HCT116 (cell line): ENCODE measurements at places on chromosomes 7 and 10. TPM values are rescaled to one million over a fixed set of nuclear protein-coding genes. Genes with fewer than 3 reads are reported as not detected.

DNA sequence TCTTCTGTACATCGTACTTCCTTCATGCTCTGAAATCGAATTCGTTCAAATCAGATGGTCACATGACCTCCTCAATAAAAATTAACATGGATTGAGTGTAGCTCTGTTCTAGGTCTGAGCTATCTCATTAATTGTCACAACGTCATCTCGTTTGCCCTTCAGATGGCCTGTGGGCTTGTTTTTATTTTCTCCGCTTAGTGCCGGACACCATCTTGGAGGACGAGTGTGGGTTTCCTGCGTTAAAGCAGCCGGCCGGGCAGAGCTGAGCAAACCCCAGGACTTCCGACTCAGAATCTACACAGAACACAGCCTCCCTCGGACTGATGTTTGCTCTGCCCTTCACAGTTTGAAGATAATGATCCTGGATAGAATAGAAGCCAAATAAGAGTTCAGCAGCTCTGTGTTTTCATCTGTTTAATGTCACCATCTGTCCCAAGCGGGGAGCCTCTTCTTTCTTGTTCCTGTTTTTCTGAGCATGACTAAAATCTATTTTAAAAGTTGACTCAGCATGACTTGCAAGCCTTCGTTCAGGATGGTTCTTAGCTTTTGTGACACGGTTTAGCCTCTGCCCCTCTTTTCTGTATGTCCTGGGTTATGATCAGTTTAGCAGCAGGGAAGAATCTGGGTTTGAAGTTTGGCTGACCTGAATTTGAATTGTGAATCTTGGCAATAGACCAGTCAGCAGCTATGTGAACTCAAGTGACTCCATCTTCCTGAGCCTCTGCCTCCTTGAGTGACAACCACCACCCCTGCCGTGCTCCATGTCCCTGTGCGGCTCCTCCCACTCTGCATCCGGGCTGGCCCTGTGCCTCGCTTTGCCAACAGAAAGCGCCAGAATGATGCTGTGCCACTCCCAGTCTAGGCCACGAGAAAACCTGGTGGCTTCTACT lies 30.6 kb upstream of the GALNTL5 start:
- DNase-seq, result no peak
- no peak overlapping the region for H3K27ac ChIP-seq
- H3K4me3 ChIP-seq, result no peak overlapping the region
- no peaks in the 10 kb centered on the region for H3K36me3 ChIP-seq
- no peaks in the 10 kb centered on the region for H3K4me1 ChIP-seq

- peaks cover 4% of the 10 kb centered on the region; the same call in 1 of the 2 replicates for H3K4me1 ChIP-seq
- H3K4me3 ChIP-seq, result no peak overlapping the region
- no peak for DNase-seq
- H3K36me3 ChIP-seq, result no peaks in the 10 kb centered on the region
Observed at GRCh38 chr7:98840722-98841121, 29.1 kb downstream of the TMEM130 start.

Gene WNT2
- 0.12 TPM for total RNA-seq

Gene TUBAL3
- 0.98 TPM for total RNA-seq

DNA sequence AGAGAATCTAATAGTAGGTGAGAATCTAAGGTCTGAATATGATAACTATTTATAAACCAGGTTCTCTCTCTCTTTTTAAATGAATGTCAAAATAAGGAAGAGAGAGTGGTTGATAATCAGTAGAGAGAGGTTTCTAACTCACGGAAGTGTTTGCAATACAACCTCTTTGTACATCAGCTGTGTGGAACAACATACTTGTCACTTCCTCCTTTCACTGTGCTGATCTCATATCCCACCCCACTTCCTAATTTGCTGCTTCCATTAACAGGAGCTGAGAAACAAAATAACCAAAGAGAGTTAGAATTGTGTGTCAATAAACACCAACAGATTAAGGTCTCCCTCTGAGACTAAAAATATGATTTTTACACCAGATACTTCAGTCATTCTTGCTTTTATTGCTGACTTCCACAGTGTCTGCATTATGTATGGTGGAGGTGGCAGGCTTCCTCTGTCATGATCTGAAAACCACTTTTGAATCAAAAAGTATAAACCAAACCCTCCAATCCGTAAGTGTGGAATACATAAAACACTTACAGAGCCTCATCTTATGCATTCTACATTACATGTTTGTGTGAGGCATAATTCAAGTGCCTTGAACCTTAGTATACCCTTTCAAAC lies 25.0 kb downstream of the CACUL1 start:
- no peaks in the 10 kb centered on the region for H3K36me3 ChIP-seq
- no peaks in the 10 kb centered on the region for H3K27me3 ChIP-seq
- no peak overlapping the region for H3K4me3 ChIP-seq
- no peaks in the 10 kb centered on the region for H3K4me1 ChIP-seq
- DNase-seq, result no peak
- no peak overlapping the region for H3K27ac ChIP-seq

DNA sequence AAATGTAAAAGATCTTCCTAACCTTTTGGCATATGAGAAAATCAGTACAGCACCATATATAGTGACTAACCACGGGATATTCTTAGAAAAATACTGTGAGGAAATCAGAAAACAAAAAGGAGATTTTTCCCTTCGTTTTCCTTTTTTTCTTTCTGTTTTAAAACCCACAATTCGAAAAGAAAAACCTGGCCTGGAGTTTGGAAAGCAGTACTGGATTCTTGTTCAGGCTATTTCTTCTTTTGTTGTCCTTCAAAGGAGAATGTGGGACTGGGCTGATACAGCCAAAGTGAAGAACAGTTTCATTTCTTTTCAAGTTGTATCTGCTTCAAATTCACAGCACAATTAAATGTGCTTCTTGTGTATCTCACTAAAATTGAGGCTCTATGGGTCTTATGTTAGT lies 156.8 kb upstream of the PHYHIPL start:
- no peak overlapping the region for H3K27ac ChIP-seq
- no peaks in the 10 kb centered on the region for H3K27me3 ChIP-seq
- no peaks in the 10 kb centered on the region for H3K36me3 ChIP-seq
- H3K4me1 ChIP-seq, result no peaks in the 10 kb centered on the region
- DNase-seq, result no peak

Gene JAKMIP3
- 0.17 TPM for total RNA-seq

Gene NODAL
- 0.30 TPM for total RNA-seq

DNA sequence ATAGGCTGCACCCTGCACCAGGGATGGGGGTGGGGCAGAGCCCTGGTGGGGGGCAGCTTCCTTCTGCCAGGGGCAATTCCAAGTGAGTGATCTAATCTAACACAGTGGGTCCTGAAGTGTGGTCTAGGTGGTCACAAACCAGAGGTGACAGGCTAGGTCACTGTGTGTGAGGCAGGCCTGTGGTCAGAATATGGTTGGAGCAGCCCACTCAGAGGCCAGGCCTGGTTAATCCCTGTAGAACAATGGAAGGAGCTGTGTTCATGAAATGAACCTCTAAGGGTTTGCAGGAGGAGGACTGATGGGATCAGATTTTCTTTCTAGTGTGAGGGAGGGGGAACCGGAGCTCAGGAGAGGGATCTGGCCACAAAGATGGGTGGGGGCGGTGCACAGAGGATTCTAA lies 10.0 kb upstream of the TSPAN14 start:
- no peaks in the 10 kb centered on the region; the same call in 1 of the 2 replicates for H3K4me1 ChIP-seq
- H3K27ac ChIP-seq, result no peak overlapping the region
- DNase-seq, result no peak
- H3K4me3 ChIP-seq, result no peak overlapping the region
- no peaks in the 10 kb centered on the region for H3K27me3 ChIP-seq

DNA sequence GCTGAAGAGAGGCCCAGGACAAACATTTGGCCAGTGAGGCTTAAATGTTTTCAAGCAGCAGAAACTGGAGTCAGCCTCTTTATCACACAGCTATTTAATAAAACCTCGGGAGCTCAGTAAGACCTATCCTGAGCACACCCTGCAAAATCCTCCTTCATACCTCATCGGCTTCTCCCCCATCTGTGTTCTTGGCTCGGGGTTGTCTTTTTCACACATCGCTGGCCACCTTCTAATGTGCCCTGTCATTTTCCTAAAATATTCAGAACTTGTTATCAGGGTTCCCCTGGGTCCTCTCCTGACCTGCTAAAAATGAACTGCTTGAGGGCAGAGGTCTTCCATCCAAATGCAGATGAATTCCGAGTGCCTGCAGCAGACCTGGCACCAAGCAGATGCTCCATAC lies 310.3 kb upstream of the AKR1E2 start:
- no peak overlapping the region for H3K27ac ChIP-seq
- H3K4me3 ChIP-seq, result no peak overlapping the region
- H3K36me3 ChIP-seq, result no peaks in the 10 kb centered on the region

- H3K36me3 ChIP-seq, result peaks cover 2% of the 10 kb centered on the region; the same call in 1 of the 2 replicates
- peaks cover 18% of the 10 kb centered on the region for H3K4me1 ChIP-seq
- H3K27me3 ChIP-seq, result no peaks in the 10 kb centered on the region
- no peak overlapping the region for H3K27ac ChIP-seq
- H3K4me3 ChIP-seq, result no peak overlapping the region
Observed at GRCh38 chr10:71836596-71836974, 14.5 kb downstream of the PSAP start.

GRCh38 chr10:133527771-133528271 lies 658 bp downstream of the CYP2E1 start:
- no peak overlapping the region for H3K4me3 ChIP-seq
- H3K4me1 ChIP-seq, result peaks cover 15% of the 10 kb centered on the region
- DNase-seq, result no peak
- H3K27ac ChIP-seq, result no peak overlapping the region

GRCh38 chr10:126924915-126925300 lies 19.7 kb downstream of the DOCK1 start:
- H3K36me3 ChIP-seq, result no peaks in the 10 kb centered on the region; the same call in 1 of the 2 replicates
- H3K27ac ChIP-seq, result no peak overlapping the region
- H3K4me3 ChIP-seq, result no peak overlapping the region
- no peak for DNase-seq
- H3K27me3 ChIP-seq, result no peaks in the 10 kb centered on the region
- H3K4me1 ChIP-seq, result no peaks in the 10 kb centered on the region

Gene MOSPD3
- 32.8 TPM for total RNA-seq

DNA sequence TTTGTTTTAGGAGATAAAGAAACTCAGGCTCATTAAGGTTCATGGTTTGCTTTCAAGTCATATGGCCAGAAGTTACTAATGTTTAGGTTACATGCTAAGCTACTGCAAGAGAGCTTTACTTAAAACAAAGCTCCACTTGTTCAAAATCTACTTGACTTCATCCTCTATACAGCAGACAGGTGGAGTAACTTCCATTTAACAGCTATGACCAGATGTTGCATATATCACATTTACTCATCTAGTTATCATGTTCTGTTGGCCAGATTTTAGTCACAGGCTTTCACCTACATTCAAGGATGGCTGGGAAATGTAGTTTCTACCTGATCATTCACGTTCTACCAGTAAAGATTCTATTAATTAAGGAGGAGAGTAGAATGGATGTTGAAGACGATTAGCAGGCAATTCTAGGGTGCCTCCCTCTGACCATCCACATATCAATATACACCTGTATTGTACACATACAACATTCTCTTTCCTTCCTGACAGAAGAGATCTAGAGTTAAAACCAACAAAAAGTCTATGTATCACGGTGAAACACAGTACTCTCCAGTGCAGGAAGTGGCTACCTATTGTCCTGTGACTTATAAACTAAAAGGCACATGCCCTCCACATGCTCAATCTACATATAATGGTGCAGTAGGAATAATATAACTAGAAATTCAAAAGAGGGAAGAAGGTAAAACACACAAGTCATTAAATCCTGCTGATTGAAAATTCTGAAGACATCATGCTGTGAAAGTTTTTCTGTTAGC lies 488.0 kb downstream of the MDFIC start:
- H3K4me1 ChIP-seq, result no peaks in the 10 kb centered on the region
- no peak for DNase-seq
- no peaks in the 10 kb centered on the region for H3K27me3 ChIP-seq
- no peak overlapping the region for H3K4me3 ChIP-seq

Gene PDGFA
- 44.7 TPM for total RNA-seq

DNA sequence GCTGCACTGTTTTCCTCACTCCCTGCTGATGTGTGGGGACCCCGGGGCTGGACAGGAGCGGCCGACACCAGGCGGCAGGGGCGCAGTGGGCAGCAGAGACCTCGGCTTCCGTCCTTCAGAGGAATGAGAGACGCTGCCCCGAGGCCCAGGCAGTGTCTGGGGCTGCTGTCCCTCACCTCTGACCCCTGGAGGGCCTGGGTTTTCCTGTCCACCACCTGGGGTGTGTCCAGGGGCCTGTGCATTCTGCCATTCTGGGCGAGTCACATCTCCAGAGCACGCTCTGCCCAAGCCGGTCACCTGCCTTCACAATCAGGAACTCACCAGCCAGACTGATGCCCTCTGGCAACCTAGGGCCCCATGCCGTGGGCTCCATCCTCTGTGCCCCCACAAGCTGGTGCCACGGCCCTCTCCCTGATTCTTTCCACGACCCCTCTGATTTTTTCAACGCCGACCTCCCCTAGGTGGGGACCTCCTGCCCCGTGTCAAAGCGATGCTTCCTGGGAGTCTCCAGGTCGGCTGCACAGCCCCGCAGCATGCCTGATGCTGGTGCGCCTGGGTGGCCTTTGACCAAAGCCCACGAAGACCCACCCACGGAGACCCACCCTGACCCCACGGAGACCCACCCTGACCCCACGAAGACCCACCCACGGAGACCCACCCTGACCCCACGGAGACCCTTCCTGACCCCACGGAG lies 53.7 kb upstream of the CFAP46 start:
- H3K27ac ChIP-seq, result no peak overlapping the region
- no peaks in the 10 kb centered on the region for H3K4me1 ChIP-seq
- H3K27me3 ChIP-seq, result no peaks in the 10 kb centered on the region
- no peaks in the 10 kb centered on the region for H3K36me3 ChIP-seq

Gene C10orf143
- 0.66 TPM for total RNA-seq

Gene LAMB1
- 32.0 TPM for total RNA-seq

DNA sequence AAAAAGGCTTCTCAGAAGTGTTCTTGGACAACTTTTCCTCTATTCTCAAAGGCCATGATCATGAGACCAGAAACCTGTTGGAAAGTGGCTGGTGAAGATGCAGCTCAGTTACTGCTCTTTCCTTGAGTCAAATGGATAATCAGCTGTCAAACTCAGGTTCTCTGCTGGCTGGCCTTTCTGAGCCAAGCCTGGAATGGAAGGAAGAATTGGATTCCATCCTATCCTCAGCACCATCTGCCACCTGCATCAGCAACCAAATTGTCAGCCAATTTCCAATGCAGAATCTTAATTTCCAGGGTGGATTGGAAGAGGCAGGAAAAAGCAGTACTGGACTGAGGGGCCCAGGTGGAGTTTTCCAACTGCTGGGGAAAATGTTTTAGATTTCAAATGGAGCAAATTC lies 631.7 kb downstream of the KCNMA1 start:
- no peak overlapping the region for H3K4me3 ChIP-seq
- no peaks in the 10 kb centered on the region for H3K36me3 ChIP-seq
- peaks cover 54% of the 10 kb centered on the region for H3K27me3 ChIP-seq
- no peak for DNase-seq

DNA sequence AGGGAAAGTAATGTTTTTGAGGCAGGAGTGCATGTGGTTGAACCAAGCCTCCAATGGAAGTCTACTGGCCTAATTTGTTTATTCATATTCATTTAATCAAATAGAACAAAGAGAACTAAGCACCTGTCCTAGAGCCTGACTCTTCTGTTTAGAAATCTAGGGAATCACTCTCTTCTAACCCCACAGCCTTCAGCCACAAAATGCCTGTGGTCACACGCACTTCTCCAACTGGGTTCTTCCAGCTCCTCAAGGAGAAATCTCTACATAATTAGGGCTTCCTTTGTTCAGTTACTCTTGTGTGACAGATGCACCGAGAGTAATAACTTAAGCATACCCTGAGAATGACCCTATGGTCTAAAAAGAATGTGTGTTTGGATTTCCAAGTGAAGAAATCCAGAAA lies 133.7 kb upstream of the NAMPT start:
- no peak overlapping the region for H3K27ac ChIP-seq
- H3K4me3 ChIP-seq, result no peak overlapping the region
- no peaks in the 10 kb centered on the region for H3K36me3 ChIP-seq

- peaks cover 5% of the 10 kb centered on the region for H3K4me1 ChIP-seq
- H3K27ac ChIP-seq, result no peak overlapping the region
- no peak overlapping the region for H3K4me3 ChIP-seq
Observed at GRCh38 chr7:46583656-46584055, 662.6 kb upstream of the IGFBP3 start.
